ENCODE measurements at places on chromosomes 5 and 9.

- no peak for DNase-seq
Measured at GRCh38 chr9:104073770-104074133, 20.4 kb upstream of the SMC2 start.

DNA sequence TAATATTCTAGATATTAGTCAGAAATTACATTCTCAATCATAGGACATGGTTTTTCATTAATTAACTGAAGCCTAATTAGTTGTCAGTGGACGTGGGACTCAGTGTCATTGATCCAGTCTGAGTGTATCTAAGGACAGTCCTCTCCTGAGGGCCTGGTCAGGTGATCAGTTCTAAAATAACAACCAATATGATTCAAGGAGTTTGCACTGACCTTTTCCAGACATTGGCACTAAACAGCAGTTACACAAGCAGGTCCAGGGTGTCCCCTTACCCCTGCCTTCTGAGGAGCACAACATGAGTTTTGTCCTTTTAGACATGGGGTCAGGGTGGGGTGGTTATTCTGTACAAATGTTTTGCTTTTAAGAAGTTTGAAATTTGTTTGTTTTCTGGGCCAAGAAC lies 97.8 kb downstream of the CMYA5 start:
- DNase-seq = no peak

DNA sequence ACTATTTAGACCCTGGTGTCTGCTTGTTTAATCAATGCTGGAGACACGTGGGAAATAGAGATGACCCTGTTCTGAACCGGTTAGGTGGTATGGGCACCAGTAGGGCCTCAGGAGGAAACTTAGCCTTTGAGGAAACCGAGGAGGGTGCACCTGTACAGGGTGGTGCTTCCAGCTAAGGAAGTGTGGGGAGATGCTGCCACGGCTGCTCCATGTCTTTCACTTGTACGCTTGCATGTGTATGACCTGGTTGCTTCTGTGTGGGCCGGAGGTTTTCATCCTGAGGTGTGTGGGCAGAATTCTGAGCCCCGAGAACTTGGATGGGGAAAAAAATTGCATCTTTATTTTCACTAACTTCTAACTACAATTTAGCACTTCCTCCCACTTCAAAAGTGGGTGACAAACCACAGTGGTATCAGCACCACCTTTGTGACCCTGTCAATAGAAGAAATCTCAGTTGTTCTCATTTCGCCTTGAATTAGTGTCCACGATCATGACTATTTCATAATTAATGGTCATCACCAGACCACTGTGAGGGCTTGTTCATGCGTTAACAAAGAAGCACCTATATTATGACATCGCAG lies 99.8 kb upstream of the SPATA31C2 start:
- no peak for DNase-seq

GRCh38 chr9:5764130-5764868 lies 68.6 kb downstream of the ERMP1 start:
- DNase-seq = no peak

DNA sequence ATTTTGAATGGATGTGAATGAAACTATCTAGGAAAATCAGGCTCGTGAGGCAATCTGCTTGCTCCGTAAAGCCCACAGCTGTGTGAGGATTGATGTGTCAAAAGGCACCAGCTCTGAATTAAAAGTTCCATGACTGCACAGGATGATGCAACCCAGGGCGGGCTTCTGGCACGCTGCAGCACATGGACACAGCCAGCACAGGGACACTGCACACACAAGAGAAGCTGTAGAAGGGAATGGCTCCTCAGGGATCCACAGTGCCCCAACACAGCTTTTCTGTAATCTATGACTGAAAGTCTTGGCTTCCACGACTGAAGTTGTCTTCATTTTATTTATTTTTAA lies 151.0 kb downstream of the GCNT1 start:
- DNase-seq = no peak

DNA sequence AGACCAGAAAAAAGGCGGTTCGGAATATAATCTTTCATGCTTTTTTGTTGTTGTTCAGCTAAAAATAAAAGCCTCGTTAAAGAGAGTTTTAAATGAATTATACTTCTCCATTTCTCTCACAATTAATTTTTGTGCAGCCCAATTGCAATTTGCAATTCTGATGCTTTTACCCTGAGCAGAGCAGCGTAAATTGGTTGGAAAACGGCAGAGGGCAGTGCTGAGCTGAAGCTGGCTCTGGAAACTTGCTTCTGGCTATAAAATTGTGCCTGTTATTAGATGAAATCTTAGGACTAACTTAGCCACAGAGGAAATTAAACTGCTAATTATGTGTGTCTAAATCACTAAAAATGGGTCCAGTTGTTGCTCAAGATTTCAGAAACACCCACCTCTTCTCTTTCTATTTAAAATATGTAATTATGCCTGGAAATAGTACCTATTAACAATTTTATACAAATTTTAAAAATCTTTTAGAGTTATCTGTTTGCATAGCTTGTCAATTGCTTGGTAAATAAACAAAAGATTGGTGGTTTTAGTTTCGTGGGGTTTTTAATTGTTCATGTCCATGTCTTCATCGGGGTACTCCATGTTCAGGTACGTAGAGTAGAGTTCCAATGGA lies 441.8 kb upstream of the TLE4 start:
- DNase-seq = peak; percentile 20

- peak; percentile 42 for DNase-seq
Measured at GRCh38 chr5:91641730-91642350, 258.7 kb upstream of the ARRDC3 start.

DNA sequence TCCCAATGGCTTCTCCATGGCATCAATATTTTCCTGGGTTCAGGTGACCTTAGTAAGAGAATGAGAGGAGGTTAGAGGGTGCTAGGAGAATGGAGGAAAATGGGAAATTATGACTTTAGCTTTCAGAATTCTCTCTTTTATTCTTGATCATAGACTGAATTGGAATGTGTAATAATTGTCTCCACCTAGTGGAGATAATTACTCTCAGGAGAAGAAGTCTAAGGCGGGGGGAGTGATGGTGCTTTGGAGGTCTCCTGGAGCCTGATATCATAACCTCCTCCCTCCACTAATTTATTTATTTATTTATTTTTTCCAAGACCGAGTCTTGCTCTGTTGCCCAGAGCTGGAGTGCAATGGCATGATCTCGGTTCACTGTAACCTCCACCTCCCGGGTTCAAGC lies 221.3 kb downstream of the GRIA1 start:
- no peak for DNase-seq

DNA sequence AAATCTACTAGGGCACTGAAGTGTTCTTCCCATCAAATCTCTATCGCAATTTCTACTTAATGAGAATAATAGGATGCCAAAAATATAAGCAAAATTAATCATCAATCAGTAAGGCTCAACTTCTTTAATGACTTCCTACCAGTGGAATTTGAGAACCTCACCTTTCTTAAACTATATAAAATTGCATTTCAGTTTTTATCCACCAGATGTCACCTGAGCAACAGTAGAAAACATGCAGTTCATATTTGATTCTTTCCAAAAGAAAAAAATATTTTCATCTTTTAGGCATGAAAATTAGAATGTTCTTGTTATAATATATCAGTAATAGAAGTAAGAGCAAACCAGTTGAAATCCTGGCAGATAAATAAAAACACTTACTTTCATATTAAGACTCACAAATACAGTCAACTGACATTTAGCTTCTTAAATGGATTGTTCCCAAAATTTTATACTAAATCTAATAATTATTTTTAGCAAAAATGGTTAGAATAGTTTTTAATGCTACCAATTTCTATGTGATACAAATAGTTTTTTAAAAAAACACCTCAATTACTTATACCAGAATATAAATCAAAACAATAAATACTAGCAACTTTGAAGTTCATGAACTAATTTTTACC lies 13.4 kb upstream of the CCDC112 start:
- peak; percentile 67 for DNase-seq

GRCh38 chr9:112925058-112925641 lies 34.5 kb upstream of the SLC46A2 start:
- peak; percentile 65 for DNase-seq

DNA sequence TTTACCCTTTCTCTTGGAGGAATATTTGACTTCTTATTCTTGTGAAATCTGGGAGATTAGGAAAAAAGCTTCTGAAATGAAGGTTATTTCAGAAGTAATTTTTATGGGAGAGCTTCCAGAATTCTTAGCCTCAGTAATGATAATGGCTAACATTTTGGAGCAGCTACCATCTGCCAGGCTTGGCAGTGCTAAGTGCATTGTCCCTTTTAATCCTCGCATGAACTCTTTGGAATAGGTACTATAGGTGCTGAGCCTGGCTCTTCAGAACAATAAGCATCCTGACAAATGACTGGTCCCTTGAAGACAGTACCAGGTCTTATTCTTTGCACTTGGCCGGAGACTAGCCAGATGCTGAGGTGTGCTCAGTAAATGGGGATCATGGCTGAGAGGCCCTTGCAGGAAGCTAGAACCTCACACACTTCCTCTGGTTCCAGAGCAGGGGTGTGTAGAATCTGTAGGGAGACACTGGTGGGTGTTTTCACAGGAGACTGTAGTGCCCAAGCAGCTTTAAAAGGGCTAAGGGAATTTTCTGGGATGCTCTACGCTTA lies 90.7 kb downstream of the RCL1 start:
- DNase-seq = no peak

GRCh38 chr5:36507332-36507952 lies 99.0 kb upstream of the SLC1A3 start:
- peak; percentile 52 for DNase-seq

- DNase-seq = no peak
Measured at GRCh38 chr9:124349675-124350493, 65.4 kb downstream of the PSMB7 start.

DNA sequence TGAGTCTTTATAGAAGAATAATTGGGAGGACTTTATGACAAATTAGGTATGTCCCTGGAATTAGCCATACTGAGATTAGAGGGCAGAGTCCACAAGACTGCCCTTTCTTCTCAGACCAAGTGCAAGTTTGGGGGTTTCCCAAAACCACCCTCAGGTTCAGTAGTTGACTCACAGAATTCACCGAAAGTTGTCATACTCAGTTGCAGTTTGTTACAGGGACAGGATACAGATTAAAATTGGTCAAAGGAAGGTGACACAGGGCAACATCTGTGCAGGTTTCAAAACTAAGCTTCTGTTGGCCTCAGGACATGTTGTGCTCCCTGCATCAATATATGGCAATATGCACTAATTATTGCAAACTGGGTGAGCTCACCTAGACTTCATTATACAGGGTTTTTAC lies 3.8 kb downstream of the RANBP17 start:
- DNase-seq = no peak

DNA sequence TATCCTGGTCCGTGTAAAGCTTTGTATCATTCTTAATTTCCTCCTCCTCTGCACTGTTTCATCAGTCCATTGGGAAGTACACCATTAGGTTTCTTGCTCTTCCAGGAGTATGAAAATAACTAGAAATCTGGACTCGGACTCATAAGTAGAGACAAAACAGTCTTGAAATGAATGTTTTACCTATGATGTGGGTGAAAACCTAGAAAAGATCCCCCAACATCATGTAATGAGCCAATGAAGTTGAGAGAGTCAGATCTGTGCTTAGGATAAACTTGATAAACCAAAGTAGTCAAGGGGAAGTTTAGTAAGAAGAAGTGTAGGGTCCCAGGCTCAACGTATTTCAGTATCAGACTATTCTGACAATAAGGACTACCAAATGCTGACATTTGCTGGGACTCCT lies 25.2 kb downstream of the ZNF366 start:
- DNase-seq = no peak

- no peak for DNase-seq
Measured at GRCh38 chr5:73204332-73204731, 31.3 kb downstream of the TMEM174 start.

GRCh38 chr9:13378154-13378553 lies 98.7 kb upstream of the MPDZ start:
- DNase-seq = no peak

DNA sequence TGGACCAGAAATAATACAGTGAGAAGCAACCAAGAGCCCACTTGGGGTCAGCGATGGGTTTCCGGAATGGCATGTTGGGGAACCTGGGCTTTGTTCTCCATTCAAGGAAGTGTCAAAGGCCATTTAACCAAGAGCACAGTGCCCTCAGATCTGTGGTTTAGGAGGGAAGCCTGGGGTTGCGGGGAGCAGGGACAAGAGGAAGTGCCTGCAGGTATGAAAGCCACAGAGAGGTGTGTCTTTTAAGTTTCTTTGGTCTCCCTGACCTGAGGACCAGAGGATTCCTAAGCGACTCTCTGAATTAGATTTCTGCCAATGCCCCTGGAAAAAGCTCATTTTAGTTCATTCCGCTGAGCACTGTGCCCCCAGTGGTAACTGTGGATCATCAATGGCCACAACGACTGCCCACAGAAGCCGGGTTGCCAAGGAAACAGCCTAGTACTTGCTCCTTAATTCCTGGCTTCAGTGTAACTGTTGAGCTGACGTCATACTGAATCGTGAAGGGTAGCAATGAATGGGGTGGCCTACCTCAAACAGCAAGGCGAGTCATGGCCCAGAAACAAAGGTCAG lies 107.3 kb upstream of the SPIN1 start:
- DNase-seq = peak; percentile 81

DNA sequence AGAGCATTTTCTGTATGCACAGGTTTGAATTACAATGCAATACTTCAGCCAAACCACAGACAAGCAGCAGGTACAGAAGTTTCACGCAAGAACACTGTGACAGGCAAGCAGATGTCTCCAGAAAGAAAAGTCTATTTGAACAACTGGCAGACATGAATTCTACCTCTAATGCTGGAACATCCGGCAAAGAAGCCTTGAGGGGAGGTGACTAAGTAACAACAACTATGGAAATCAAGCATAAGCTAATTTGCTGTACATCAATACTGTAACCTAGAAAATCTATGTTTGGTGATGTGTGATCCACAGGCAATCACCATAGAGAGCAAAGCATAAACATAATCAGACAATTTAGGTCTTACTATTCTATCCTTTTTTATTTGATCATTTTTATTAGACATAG lies 65.5 kb downstream of the PLK2 start:
- no peak for DNase-seq

- DNase-seq = no peak
Measured at GRCh38 chr5:58927181-58927580, 344.3 kb downstream of the RAB3C start.

GRCh38 chr5:154521756-154522155 lies 43.7 kb upstream of the HAND1 start:
- DNase-seq = no peak

DNA sequence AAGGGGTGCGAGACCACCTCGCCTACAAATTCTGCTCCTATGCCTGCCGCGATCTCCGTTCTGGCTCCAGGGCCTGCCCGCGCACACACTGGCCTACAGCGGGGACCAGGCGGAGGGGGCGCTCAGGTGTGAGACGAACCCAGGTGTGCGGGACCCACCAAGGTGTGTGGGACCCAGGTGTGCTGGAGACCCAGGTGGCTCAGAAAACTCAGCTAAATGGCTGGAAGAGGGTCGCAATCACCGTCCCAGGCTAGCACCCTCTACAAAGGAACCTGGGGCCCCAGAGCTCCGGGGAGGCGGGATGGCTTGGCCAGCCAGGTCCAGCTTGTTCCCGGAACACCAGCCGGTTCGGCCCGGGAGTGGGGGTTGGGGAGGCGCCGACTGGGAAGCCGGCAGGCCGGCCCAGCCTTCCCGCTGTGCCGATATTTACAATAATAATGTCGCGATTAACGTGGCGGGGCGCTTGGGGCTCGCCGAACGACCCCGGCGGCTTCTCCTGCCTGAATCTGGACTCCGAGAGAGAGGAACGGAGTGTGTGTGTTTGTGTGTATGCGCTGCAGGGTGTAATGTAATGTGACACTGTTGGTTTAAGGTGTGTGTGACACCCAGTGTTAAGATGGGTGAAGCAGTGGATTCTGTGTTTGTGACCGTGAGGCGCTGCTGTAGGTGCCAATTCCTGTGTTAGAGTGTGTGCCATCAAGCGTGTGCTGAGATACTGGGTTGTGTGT lies 1.4 kb downstream of the PCDH1 start:
- DNase-seq = peak; percentile 78

- no peak for DNase-seq
Measured at GRCh38 chr5:82389347-82389746, 111.2 kb upstream of the RPS23 start.

GRCh38 chr5:132372542-132372941 lies 3.0 kb downstream of the SLC22A5 start:
- no peak for DNase-seq

Measured in SW480 (cell line).